ENCODE measurements at places on chromosomes 16 and 17.

DNA sequence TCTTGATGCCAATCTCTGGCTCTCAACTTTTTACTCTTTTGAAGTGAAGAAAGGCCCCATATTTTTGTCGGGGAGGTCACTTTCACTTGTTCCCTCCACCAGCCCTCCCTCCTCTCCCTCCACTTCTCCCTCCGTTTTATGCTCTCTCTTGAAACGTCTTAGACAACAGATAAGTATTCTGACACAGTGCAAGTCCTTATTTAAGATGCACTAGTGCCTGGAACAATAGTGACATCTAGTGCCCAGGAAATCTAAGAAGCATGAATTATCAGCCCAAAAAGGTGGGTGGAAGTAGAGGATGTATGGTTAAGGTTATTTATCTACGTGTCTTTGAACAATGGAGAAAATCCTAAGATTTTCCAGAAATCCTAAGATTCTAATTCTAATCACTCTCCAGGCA, 17.9 kb downstream of the PSME3IP1 start:
- DNase-seq: no peak

DNA sequence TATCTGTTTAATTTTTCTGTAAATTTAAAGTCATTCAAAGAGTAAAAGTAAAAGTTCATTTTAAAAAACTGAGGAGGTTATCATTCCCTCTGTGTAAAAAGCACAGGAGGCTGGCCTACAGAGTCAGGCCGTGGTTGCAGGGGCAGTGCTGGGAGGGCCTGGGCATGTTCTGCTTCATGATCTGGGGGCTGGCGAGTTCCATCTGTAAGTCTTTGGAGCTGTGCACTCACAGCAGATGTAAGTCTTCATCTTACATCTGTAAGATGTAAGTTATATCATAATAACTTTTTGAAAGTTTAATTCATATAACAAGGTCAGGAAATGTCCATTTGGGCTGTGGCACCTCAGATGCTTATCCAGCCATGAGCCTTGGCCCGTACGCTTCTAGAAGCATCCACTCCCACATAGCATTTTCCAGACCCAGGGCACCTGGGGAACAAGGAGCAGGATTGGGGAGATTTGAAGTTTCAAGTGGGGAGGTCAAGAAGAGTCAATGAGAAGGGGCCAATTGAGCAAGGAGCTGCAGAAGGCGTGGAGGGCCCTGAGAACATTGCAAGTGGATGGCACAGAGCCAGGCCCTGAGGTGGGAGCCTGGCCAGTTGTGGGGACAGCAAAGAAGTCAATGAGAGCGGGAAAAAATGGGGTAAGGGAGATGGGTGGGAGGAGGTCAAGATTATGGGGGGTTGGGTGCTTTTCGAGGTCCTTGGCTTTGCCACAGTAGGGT, 54.1 kb downstream of the TNFRSF13B start:
- DNase-seq: no peak

DNA sequence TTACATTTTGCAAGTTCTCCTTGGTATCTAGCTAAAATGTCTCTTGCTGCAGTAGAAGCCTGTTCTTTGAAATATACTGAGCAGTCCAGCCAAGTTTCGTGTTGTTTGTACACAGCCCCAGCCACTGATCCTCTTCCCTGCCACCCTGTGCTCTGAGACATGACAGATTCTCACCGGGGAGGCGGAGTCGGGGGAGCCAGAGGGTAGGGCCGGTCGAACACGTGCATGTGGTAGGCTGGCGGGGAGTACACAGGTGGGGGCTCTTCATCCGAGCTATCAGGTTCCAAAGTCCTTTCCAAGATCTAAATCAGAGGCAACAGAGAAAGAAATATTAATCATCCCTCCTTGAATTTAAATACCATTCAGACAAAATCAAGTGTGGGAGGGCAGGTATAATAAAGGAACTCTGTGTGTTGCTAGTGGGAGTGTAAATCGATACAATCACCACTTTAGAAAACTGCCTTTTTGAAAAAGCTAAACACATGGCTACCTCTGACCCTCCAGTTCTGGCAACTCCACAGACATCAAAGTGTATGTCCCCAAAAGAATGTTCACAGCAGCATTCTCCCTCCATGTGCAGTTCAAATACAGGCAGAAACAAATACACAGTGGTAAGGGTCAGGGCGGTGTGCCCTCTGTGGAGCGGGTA, 29.7 kb upstream of the MRPS23 start:
- DNase-seq: no peak

DNA sequence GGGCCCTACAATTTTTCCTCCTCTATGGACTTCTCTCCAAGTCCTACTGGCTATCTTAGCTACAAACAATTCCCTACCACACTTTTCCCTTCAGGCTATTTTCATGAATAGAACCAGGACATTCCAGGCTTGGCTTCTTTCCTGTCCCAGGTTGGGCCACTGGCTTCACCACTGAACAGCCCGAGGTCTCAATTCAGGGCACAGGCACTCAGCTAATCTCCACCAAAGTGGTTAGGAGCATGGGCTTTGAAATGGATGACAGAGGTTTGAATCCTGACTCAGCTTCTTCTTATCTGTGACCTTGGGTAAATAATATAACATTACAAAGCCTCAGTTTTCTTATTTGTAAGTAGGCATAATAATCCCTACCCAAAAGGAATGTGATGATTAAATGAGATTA, 50.9 kb upstream of the ZNF629 start:
- no peak for DNase-seq

DNA sequence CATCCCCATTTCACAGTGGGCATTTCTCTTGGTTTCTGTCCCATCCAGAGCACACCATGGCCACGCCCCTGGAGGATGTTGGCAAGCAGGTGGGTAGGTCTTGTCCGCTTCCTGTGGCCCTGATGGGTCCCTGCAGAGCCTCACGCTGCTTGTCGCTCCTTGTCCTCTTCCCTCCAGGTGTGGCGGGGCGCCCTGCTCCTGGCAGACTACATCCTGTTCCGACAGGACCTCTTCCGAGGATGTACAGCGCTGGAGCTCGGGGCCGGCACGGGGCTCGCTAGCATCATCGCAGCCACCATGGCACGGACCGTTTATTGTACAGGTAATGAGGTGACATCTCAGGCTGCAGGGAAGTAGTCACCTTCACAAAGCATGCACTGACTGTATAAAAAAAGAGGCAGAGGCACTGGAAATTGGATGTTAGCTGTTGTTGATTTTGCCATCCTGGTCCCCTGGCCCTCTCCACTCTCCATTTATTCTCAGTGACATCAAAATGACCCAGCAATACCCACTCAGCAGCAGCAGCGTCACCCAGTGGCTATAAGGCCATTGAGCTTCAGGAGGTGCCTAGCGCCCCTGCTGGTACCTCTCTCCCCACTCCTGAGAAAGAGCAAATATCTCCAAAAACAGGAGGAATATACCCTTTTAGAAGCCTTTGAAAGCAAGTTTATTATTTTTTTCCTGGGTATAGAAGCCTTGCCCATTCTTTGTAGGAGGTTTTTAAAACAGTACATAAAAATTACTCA, 13.7 kb downstream of the METTL22 start:
- no peak for DNase-seq

DNA sequence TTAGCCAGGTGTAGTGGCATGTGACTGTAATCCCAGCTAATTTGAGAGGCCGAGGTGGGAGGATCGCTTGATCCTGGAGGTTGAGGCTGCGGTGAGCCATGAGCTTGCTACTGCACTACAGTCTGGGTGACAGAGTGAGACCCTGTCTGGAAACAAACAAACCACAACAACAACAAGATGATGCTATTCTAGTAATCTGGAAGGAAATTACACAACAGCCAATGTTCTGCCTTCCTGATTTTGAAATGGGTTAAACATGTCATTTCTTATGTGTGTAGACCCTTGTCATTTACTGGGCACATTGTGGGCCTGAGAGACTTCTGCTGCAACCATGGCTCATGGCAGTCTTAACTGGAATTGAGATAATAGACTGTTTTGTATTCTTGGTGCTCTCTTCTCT, 5.9 kb downstream of the COQ7 start:
- no peak for DNase-seq

DNA sequence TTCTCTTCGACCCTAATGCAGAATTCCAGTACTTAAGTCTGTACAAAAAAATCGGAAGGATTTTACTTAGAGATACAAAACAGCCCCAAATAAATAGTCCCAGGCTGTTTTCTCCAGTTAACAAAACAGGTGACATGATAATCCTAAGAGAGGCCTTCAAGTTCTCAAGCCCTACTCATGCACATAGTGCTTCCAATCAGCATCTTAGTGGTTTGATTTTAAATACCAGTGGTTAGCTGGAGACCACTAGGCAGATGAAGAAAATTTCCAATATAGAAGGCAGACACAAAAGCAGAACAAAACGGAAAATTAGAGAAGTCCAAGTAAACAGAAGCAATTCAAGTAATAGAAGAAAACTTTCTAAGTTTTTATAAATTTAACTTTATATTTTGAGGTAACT, 5.2 kb upstream of the OR4D2 start:
- DNase-seq: no peak

DNA sequence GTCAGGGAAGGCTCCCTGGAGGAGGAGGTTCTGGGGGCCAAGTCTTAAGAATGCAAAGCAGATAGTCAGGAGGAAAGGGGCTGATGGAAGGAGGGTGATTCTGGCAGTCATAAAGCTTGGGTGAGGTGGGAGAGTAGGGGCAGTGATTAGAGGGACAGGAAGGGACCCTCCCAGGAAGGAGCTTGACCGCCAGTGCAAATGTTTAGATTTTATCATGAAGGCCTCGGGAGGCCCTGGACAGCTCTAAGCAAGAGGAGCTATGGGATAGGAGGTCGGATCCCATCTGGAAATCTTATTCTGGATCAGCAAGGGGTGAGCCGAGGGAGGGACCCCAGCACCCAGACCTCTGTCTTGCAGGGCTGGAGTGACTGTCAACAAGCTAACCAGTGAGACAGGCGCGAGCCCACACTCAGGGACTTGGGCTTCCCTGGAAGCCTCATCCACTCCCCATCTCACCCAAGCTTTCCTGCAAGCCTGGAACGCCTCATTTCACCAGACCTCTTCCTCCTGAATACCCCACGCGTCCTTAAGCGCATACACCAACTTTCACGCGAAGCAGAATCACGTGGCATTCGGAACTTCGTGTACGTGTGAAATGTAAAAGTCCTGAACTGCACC, 52.0 kb upstream of the CBX4 start:
- DNase-seq: no peak

All from CMK (cell line).